HepG2 (cell line): ENCODE measurements at places on chromosomes 6 and 20. TPM values are rescaled to one million over a fixed set of nuclear protein-coding genes. Genes with fewer than 3 reads are reported as not detected.

DNA sequence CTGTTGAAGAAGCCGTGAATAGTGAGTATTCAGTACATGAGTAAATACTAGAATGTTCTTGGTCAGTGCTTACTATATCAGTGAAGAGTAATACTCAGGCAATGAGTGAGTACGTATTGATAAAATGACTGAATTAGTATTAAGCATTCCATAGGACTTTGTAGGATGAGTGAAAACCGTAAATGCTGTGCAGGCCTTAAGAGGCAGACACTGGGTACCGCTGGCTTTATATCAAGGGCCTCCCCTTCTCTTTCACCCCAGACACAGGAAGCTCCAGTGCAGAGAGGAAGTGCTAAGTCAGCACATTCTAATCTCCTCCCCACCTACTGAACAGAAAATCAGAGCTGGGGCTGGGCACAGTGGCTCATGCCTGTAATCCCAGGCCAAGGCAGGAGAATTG is 24.2 kb downstream of the POFUT1 start:
- DNase-seq = no peak

DNA sequence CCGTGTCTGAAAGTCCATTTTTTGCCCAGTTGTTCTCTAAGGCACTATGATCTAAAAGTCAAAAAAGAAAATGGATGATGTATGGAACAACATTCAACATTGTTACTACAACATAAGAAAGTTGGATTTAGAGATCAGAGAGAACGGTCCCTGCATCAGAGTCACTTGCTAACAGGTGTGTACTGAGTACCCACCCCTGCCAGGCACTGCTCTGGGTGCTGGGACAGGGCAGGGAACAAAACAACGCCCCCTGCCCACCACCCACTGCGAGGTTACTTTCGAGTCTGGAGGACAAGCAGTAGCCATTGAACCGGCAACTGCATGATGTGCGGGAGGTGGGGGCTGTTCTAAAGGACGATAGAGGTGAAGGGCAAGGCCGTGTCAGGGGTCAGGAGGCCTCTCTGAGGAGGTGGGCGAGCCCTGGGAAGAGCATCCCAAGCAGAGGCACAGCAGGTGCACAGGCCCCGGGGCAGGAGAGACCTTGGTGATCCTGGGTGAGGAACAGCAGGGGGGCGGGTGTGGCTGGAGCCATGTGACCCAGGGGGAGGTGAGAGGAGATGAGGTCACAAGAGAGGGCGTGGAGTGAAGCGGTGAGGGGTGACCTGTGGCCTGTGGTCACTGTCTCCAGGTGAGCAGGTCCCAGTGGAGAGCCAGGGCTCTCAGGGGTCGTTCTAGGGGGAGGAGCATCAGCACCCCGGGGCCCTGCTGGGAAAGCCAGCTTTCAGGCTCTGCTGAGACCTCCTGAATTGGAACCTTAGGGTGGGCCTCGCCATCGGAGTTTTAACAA is 197.5 kb upstream of the SULF2 start:
- DNase-seq = no peak

- no peak for DNase-seq
Measured at GRCh38 chr6:37531437-37532036, 31.8 kb upstream of the CCDC167 start.

ZNF831 gene
- not detected in 2 replicates for polyA plus RNA-seq

CCN5 gene
- 0.12 and 0.17 TPM in 2 replicates for polyA plus RNA-seq

DNA sequence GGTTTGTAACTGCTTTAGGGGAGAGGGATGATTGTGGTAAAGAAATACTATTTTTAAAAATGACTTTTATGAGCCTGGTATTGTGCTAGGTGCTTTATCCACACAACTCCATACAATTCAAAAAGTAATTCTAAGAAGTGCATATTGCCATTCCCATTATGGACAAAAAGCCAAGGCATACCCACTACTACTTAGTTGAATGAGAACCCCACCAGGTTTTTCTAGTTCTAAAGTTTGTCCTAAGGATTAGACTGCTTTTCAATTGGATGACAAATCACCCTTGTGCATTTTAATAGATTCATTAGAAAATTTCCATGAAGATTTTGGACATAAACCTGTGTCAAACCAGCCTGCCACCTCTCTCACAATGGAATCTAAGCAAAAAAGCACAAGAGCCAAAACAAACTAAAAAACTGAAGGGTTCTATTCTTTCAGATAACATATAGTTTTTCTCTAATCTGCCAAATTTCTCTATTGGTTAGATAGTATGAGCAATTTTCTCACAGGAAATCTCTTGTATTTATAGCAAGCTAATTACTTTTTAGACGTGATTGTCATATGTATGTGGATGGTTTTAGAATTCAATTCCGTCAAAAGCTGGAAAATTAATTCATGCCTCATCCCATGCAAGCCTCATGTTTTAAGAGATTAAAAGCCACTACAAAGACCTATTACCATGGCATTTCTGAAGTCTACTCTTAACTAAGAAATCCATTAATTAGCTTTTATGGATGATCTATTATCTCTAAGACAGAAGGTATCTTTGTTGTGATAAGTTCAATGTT is 325.5 kb downstream of the RNGTT start:
- no peak for DNase-seq

- DNase-seq = no peak
Measured at GRCh38 chr6:116409756-116410155, 39.0 kb downstream of the DSE start.

DNA sequence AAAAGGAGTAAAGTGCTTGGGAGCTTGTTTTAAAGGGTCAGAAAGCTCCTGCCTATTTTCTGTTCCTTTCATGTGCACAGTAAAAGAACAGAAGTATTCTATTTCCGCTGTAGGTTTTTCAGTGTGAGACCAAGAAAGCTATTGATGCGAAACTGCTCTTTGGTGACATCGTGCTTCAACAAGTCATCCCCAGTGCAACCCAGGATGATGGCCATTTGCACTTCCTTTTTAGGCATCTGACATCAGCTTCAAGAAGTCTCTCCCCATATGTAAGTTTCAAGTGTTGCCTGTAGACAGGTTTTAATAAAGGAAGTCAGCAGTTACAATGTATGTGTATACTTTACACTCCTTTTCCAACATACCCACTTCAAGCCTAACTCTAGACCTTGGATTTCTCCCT is 131.6 kb downstream of the RFX6 start:
- no peak for DNase-seq

MUCL3 gene
- not detected in 2 replicates for polyA plus RNA-seq

GRCh38 chr20:8527998-8528723 is 396.1 kb downstream of the PLCB1 start:
- no peak for DNase-seq

DNA sequence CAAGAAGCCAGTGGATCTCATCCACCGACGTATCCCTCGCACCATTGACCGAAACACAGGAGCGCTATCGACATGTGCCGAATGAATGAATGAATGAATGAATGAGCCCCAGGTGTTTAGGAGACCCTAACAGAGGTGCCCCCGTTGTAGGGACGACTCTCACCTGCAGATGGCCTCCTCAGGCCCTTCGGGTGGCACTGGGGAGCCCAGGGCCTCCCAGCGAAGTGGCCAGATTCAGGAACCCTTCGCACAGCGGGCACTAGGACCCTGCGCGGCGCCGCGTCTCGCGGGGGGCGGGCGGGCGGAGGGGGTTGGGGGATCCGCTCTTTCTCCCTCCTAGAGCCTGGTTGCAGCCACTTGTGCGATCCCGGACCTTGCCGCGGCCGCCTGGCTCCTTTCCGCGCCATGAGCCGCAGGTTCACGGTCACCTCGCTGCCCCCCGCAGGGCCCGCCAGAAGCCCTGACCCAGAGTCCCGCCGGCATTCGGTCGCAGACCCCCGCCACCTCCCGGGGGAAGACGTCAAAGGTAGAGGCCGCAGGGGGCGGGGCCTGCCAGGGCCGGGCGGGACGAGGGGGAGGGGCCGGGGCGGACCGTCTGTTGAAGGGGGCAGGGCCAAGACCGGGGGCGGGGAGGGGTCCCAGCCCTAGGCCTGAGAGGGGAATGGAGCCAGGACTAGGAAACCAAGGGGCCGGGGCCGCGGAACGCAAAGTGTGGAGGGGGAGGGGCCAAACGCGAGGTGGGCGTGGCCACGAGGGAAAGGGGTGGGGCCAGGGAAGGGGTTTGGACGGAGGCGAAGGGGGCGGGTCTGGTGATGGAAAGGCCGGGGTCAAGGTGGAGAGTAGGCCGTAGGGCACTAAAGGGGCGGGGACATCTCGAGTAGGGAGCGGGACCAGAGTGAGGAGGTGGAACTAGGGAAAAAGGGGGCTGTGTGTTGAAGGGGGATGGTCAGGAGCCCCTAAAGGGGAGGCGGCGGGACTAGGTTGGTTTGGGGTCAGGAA is 7.4 kb upstream of the SLC12A5 start:
- peak; percentile 69 for DNase-seq

MAP3K5 gene
- polyA plus RNA-seq = not detected in 2 replicates

DNA sequence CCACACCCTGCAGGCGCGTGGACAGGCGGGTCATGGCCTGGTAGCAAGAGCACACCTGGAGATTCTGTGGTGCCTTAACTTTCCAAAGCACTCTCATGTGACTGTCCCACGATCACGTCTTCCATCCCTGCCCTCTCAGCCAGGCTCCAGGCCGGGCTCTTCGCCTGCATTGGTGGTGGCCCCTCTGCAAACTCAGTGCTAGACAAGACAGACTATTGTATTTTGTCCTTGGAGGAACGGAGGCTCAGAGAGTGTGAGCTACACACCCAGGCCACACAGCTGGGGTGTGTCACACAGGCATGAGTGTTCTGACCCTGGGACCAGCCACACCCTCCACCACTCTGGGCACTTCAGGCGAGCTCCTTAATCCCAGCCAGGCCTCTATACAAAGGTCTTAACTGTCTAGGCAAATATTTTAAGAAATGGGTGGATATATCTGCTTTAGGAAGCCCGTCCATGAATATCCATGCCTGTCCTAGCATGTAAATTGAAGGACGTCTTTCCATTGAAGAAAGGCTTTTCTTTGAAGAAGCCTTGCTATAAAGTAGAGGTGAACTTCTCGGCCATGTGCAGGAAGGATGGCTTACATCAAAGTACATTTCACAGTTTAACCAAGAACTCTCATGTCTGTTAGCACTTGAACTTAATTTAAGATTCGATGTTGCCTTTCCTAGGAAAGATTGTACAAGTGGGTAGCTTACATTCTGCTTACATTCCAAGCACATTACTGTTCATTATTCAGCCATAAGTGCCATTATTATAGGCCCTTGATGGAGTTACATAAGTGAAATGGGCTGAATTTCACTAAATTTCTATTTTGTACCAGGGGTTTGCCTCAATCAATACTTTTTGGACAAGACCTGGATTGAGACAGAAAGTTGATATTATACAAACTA is 263.9 kb downstream of the DLL1 start:
- DNase-seq = no peak

GRCh38 chr20:39660965-39661364 is 698.8 kb downstream of the DHX35 start:
- DNase-seq = no peak

- DNase-seq = no peak
Measured at GRCh38 chr20:19778404-19778803, 20.3 kb downstream of the RIN2 start.

PXMP4 gene
- polyA plus RNA-seq = not detected in 2 replicates

GRCh38 chr6:45049188-45049843 is 278.8 kb upstream of the RUNX2 start:
- peak; percentile 61 for DNase-seq

GRCh38 chr20:36461600-36462439 is 79.5 kb upstream of the MYL9 start:
- no peak for DNase-seq

- DNase-seq = no peak
Measured at GRCh38 chr20:5416086-5416485, 99.3 kb upstream of the PROKR2 start.

POU3F2 gene
- polyA plus RNA-seq = not detected in 2 replicates

DNA sequence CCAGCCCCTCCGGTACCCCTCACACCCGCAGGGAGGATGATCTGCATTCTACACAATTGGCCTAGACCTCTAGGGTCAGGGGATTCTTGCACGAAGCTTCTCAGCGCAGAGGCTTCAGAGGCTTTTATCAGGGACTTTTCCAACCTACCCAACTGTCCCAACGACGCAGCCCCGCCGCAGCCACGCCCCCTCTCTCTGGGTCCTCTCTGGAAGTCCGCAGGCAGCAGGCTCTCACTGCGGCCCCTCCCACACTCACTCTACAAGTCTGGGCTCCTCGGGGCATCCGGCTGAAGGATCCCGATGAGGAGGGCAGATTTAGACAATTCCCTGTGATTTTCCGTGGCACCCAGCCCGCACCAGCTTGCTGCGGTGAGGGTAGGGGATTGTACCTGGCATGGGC is 227.7 kb upstream of the RNF24 start:
- no peak for DNase-seq

DNA sequence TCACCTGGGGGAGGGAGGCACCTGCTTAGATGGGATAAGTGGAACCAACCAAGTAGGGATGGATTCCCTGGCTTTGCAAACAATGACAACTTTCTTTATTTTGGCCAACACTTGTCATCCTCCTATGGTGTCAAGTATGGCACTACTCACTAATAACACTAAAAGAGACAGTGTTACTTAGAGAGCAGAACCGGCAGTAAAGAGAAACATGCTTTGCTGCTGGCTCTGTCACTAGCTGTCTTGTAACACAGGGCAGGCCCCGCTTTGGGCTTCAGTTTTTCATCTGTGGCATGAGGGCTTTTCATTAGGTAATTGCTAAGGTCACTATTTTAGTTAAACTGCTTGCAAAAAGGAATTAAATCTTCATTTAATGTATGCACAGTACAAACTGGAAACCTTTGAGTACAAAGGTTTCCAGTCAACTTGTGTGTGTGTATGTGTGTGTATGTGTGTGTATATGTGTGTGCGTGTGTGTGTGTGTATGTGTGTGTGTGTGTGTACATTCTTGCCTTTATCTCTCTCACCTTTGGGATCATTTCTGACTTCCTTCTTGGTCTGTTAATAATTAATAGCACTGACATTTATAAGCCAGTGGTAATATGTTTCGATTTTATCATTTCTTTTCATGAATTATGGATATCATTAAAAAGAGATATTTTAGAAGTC is 64.7 kb downstream of the BTBD3 start:
- peak; percentile 54 for DNase-seq

DNA sequence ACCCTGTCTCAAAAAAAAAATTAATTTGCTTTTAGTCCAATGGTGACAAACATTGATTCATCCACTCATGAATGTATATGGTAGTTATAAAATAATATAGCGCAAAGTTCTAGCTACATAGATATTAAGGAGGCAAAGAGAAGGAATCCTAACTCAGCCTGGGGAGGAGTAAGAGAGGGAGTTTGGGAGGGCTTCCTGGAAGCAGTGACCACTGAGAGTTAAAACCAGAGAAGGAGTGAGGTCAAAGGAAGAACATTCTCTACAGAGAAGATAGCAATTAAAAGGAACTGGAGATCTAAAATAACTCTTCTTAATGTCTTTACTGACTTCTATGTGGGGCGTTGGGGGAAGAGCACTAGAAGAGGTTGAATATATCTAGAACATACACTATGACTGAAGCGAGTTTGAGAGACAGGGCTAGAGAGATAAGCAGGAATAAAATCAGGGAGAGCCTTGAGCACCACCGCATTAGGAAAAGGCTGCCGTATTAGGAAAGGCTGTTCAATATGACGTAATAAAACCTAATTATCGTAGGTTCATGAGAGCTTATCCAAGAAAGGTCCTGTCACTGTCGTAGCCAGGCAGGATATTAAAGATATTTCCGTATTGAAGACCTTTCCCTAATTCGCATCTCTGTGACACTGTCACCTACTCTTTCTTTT is 81.8 kb upstream of the CNKSR3 start:
- no peak for DNase-seq

SCRT2 gene
- not detected in 2 replicates for polyA plus RNA-seq

GRCh38 chr6:9057937-9058336 is 622.6 kb upstream of the SLC35B3 start:
- no peak for DNase-seq
